ENCODE measurements at places on chromosomes 5 and 9.

- no peak for DNase-seq
Measured at GRCh38 chr5:180414176-180414575, 61.0 kb upstream of the GFPT2 start.

DNA sequence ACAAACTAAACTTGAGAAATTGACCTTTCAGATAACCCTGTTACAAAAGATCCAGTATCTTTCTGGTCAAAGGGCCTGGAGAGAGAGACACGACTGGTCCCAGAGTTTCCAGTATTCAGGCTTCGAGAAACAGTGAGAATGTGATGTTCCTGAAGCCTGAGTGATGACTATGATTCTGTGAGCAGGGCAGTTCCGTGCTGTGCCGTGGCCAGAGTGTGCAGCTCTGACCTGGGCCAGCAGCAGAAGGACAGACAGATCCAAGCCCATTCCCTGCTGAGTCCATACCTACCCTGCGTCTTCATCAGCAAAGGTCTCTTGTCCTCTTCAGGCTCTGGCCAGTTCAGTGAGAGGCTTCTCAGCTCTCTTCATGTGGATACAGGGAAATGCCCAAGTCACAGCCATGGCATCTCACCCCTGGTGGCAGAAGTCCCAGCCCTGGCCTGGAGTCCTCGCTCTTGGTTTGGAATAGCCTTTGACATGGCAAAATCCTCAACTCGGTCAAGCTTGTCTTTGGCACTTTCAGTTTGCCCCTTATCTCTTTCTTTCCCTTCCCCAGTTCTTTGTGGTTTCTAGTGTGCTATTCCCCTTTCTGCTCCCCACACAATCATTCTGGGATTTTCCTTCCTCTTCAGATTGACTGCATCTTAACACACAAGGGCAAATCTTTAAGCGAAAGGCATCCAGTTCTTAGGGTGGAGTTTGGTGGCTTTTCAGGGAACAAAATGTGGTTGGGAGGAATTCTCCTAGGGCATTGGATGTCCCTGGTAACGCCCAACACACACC lies 107.7 kb downstream of the LIFR start:
- DNase-seq: no peak

- DNase-seq: no peak
Measured at GRCh38 chr5:157331807-157332206, 65.9 kb downstream of the CYFIP2 start.

- DNase-seq: no peak
Measured at GRCh38 chr9:122944960-122945888, 4.4 kb downstream of the RABGAP1 start.

GRCh38 chr5:135434591-135435466 lies 12.3 kb downstream of the DCANP1 start:
- DNase-seq: no peak

DNA sequence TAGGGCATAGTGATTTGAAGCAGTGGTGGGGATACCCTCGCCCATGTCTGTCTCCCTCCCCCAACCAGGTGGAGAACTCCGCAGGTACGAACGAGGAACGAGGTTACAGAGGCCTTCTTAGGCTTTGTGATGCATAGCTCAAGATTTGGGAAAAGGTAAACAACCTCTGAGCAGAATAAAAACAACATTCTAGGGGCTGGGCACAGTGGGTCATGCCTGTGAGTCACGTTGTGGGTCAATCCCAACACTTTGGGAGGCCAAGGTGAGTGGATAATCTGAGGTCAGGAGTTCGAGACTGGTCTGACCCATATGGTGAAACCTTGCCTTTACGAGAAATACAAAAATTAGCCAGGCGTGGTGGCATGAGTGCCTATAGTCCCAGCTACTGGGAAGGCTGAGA lies 3.6 kb upstream of the LCP2 start:
- no peak for DNase-seq

DNA sequence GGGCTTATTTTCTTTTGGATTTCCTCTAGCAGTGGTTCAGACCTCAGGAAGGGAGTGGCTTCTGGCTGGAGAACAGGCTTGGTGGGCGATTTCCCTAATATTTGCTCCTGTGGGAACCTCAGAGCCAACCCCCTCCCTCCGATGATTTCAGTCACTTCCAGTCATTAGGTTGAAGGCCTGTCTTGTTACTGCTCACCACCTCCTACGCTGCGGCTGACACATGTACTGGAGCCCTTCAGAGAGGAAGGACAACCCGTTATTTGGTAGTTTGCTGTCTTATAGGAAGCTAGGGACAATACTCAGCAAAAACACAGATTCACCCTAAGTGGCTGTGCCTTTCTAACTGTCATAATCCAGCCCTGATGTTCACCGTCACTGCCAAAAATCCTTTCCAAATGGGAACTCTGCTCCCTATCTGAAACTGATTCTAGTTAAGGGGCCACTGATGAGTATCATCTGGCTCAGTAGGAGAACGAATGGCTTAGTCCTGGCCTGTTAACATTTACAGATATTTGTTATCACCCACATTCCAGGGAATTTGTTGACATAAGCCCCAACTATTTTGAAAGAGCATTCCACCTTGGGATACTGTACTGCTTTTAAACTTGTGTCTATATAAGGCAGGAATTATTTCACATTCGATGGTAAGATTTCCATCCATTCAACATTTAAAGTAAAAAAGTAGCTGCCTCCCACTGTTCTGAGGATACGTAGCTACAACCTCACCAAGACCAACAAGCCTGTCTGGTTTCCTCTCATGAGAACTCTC lies 29.3 kb upstream of the ANKH start:
- DNase-seq: no peak

GRCh38 chr9:18746631-18747030 lies 272.7 kb downstream of the ADAMTSL1 start:
- DNase-seq: no peak
